Omental fat pad (tissue), 4 donors: ENCODE measurements at places on chromosomes 7 and 10. TPM values are rescaled to one million over a fixed set of nuclear protein-coding genes. Genes with fewer than 3 reads are reported as not detected.

GRCh38 chr7:81648716-81649115, 121.1 kb downstream of the HGF start:
- DNase-seq = no peak

- DNase-seq = no peak
Measured at GRCh38 chr7:94949532-94949931, 42.1 kb downstream of the PPP1R9A start.

DNA sequence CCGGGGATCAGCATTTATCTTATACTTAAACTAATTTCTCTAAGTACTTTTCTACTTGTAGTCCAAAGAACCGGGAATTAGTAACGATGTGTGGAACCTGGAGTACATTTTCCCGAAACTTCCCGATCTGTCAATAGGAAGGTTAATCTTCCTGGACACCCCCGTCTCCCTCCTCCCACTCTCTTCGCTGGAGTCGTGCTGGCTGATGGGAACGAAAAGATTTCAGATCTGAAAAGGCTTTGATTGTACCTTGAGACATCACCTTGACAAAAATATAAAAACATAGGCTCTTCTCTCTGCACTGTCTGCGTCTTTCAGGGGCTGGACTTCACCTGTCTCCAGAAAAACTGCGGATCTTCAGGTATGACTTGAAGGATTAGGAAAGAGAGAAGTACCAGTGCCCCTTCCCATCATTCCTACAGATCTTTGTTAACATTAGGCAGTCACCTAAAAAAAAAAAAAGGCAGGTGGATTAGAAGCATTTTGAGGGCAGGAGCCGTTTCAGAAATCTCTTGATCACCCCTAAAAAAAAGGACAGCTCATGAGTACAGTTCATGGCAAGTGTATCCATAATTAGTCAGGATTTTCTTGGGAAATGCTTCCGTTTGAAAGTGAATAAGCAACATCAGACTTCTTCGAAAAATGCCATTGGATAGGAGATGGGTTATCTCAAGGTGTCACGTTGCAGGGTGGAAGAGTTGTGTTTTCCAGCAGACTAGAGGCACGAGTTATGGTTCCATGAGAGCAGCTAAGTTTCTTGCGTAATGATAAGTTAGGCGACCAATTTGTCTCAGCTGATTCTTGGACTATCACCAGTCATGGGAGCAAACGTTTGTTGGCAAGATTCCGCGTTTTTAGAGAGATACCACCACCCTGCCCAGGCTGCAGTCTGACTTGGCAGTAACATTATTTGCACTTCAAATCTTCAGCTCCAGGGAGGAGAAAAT, 7.8 kb upstream of the BAMBI start:
- DNase-seq = no peak

GRCh38 chr10:58385784-58386112, 538 bp downstream of the TFAM start:
- DNase-seq = no peak

DNA sequence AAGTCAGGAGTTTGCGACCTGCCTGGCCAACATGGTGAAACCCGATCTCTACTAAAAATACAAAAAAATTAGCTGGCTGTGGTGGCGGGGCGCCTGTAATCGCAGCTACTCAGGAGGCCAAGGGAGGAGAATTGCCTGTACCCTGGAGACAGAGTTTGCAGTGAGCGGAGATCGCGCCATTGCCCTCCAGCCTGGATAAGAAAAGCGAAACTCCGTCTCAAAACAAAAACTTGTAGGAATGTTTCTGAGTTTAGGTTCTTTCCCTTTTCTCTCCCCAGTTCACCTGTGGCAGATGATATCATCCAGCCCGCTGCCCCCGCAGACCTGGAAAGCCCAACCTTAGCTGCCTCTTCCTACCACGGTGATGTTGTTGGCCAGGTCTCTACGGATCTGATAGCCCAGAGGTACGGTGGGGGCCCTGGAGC, 138.8 kb upstream of the BTBD16 start:
- DNase-seq = no peak

DNA sequence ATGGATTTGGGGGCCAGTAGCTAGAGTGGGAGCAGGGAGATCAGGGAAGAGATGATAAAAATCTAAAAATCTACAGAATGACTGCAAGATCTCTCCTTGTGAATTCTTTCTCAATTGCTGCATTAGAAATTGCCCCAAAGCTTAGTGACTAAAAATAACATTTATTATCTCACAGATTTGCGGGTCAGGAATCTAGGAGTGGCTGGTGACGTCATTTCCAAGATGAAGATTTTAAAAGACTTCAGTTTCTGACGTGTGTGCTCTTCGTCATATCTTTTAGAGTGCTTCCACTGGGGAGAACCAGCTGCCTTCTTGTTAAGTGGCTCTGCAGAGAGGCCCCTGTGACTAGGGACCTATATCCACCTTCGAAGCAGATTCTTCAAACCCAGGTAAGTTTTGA, 112.6 kb downstream of the DGKI start:
- DNase-seq = no peak

The NPFFR1 gene
- total RNA-seq = 0.60 TPM

DNA sequence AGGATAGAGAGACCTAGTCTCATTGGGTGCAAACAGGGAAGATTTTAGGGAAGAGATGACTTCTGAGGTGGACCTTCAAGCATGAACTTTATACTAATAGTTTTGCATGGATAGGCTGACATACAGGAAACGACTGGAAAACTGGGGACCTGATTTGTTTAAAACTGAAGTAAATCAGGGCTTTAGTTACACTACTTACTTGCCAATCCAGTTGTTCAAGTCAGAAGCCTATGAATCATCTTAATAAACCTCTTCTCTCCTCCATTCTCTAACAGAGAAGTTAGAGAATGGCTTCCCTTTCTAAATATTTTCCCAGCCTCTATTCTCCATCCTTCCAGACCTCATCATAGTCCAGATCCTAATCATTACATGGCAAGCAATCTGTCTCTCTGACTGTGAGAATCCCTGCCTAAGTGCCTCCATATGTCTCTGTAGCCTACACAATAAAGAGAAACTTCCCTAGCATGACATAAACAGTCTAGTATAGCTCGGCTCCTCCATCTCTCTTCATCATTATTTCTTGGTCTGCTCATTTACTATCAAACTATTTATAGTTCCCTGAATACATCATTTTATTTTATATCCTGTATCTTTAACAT, 55.8 kb downstream of the PRKG1 start:
- DNase-seq = no peak

GRCh38 chr10:110437351-110437605, 60.4 kb upstream of the DUSP5 start:
- DNase-seq = no peak

The CPN1 gene
- not detected for total RNA-seq

GRCh38 chr7:51356849-51357516, 40.4 kb upstream of the COBL start:
- no peak for DNase-seq

GRCh38 chr10:13891128-13892000, 304.6 kb downstream of the PRPF18 start:
- DNase-seq = no peak

The GIMAP5 gene
- total RNA-seq = 49.5 TPM

DNA sequence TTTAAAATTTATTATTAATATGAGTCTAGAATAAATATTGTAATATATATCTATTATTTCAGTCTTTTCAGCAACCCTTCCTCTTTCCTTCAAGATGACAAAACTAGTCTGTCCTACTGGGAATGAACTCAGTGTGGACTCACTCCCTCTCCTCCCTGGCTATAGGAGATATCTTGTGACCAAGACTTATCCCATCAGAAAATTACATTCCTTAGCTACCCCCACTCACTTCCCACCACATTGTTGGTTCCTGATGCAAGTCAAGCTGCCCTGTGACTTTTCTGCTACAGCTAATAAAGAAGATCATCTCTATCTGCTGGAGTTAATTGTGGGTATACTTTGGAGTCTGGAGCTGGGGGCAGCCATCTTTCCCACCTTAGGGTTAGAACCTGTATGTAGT, 28.0 kb upstream of the MCU start:
- no peak for DNase-seq

- no peak for DNase-seq
Measured at GRCh38 chr10:30075481-30075880, 16.1 kb upstream of the JCAD start.

GRCh38 chr7:158317238-158318205, 270.1 kb downstream of the PTPRN2 start:
- no peak for DNase-seq

GRCh38 chr10:133327651-133328357, 8.9 kb downstream of the CALY start:
- no peak for DNase-seq

- DNase-seq = no peak
Measured at GRCh38 chr7:94127026-94127425, 122.9 kb upstream of the BET1 start.

DNA sequence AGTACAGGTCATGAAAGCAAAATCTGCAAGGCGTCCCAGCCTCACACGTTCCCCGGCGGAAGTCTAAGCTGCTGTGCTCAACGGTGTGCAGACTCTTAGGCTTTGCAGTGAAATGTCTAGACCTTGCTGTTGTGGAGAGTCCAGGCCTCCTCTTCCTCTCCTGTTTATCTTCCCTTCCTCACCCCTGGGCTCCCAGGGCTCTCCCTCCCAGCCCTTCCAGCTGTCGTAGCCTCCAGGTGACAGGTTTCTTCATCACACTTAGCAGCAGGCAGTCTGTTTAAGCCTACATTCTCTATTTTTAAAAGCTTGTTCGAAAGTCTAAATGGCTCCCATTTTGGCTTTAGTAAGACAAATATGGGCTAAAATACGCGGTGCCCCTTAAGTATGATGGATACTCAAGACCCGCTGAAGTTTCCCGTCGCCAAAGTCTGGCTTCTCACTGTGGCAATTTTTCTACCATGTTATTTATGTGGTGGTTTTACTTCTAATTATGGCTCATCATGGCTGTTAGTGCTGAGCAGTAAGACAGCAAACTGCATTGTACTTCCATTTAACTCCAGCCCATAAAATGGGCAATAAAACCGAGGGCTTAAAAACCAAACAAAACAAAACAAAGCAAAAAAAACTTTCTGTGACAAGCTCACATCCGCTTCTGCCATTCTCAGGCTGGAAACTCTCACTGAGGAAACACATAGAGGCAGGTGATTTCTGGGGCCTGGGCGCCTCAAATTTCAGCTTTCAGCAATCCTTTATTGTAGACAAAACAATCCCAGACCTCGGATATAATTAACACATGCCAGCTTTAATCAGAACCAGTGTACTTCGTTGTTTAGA, 243.2 kb downstream of the SNX10 start:
- no peak for DNase-seq

GRCh38 chr10:132402781-132403241, 5.8 kb downstream of the PWWP2B start:
- DNase-seq = no peak

- no peak for DNase-seq
Measured at GRCh38 chr10:23283680-23284079, 60.9 kb downstream of the C10orf67 start.

The HOXA5 gene
- total RNA-seq = 25.9 TPM

The MMP21 gene
- not detected for total RNA-seq

The HABP2 gene
- not detected for total RNA-seq

DNA sequence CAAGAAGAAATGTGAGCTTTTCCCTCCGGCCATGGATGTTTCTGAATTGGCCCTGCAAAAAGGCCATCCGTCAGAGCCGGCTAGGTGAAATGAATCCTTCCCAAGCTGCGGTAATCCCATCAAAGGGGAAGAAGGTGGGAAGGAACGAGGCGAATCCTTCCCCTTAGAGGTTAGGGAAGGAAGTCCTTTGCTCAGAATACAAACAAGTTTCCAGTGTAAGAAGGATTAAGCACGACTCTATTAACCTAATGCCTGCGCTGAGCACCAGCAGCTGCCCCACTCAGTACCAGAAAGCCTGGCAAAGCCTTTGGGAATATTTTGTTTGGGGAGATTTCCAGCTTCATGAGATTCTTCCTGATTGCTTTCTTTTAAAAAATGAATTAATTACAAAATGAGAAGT, 42.8 kb downstream of the CLRN3 start:
- no peak for DNase-seq

DNA sequence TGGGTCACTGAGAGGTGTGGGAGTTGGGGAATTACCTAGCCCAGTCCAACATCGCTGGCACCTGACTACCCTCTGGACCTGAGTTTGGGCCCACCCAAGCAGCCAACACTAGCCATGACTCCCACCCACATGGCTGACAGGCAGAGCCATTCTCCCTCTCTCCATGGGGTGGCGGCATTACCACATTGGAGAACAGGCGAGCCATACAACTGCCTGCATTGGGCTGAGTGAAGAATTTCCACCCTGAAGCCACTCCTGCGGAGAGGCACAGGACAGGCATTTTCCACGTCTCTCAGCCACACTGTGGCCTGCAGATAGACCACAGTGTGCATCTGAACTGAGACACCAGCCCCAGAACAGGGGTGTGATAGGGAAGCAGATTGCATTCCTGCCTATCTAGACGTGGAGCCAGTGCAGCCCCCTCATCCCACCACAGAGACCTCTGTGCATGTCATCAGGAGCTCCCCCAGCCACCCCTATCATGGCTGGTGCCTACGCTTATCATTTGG, 58.2 kb upstream of the ANTXRL start:
- DNase-seq = peak; percentile 60

GRCh38 chr7:38674513-38674912, 43.3 kb upstream of the AMPH start:
- DNase-seq = no peak

The CALML3 gene
- total RNA-seq = not detected

GRCh38 chr10:100008142-100008522, 1.6 kb downstream of the DNMBP start:
- DNase-seq = no peak

The TBX20 gene
- not detected for total RNA-seq

The PAPOLB gene
- total RNA-seq = 0.44 TPM

GRCh38 chr10:44060719-44061118, 324.2 kb downstream of the CXCL12 start:
- DNase-seq = no peak

GRCh38 chr7:20220293-20220761, 3.1 kb upstream of the MACC1 start:
- DNase-seq = no peak

The ENKUR gene
- total RNA-seq = not detected

GRCh38 chr10:6136215-6137201, 47.7 kb downstream of the RBM17 start:
- no peak for DNase-seq

The WASHC2A gene
- 23.5 TPM for total RNA-seq

DNA sequence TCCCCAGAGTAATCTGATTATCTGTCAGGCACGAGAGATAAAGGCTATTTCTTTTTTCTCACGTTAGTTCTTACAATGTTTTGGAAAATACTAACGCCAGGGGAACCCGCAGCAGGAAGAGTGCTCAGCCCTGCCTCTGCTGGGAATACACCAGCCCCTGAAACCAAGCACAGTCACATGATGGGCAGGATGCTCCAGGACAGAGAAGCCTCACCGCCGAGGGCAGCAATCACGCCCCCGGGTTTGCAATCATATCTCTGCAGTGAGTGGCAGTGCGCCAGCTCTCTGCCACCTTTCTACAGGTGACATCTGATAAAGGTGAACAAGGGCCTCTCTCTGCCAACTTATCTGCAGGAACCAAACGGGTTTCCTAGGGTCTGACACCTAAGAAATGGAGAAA, 39.8 kb downstream of the BRI3 start:
- DNase-seq = no peak
